ENCODE measurements at places on chromosomes 13 and 19.

DNA sequence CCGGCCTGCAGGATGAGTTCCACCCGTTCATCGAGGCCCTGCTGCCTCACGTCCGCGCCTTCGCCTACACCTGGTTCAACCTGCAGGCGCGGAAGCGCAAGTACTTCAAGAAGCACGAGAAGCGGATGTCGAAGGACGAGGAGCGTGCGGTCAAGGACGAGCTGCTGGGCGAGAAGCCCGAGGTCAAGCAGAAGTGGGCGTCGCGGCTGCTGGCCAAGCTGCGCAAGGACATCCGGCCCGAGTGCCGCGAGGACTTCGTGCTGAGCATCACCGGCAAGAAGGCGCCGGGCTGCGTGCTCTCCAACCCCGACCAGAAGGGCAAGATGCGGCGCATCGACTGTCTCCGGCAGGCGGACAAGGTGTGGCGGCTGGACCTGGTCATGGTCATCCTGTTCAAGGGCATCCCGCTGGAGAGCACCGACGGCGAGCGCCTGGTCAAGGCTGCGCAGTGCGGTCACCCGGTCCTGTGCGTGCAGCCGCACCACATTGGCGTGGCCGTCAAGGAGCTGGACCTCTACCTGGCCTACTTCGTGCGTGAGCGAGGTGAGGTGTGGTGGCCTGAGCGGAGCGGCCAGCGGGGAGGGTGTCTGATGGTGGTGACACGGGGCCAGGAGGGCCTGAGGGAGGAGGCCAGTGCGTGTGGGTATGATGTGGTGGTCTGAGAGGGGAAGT is 15.5 kb downstream of the NFIC start:
- DNase-seq = no peak

DNA sequence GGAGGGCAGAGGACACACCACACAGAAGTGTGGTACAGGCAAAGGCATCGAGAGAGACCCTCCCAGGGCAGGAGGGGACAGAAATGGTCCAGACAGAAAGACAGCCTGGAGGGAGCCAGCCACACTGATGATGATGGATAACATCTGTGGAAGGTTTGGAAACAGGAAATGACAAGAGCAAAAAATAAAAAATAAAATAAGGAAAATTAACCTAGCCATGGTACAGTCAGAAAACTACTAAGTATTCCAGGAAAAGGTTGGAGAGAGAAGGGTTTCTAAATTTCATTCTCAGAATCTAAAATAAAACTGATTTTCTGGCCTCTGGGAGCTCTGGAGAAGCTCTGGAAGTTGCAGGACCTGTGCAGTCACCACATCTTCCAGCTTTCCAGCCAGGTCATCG is 115.2 kb upstream of the VSTM2B start:
- DNase-seq = no peak

GRCh38 chr13:98877936-98878335 is 99.9 kb downstream of the DOCK9 start:
- no peak for DNase-seq

GRCh38 chr19:43704002-43704705 is 11.7 kb upstream of the IRGC start:
- DNase-seq = no peak

DNA sequence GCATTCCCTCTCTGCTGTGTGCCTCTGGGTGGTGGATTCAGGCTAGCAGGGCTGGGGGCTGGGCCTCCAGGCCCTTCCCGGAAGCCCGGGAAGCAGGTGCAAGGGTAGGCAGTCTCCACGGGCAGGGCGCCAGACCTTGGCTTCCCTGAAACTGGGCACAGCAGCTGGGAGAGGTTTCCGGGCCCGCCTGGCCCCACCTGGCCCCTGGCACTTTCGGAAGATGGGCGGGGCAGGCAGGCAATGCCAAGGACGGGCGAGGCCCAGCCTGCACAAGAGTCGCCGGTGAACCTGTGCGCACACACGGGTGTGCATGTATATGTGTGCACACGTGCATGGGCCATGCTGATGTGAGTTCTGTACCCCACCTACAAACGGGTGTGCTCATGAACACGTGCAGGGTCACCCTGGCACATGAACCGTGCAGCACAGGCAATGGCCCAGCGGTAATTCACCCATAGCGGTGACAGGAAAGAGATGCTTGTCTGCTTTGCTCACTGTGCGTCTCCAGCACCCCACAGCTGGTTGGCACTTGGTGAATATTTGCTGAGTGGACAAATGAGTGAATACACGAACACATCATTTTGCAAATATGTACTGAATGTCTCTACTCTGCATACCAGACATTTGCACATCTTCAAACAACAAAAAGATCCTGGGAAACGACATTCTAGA is 15.3 kb downstream of the GADD45B start:
- no peak for DNase-seq

DNA sequence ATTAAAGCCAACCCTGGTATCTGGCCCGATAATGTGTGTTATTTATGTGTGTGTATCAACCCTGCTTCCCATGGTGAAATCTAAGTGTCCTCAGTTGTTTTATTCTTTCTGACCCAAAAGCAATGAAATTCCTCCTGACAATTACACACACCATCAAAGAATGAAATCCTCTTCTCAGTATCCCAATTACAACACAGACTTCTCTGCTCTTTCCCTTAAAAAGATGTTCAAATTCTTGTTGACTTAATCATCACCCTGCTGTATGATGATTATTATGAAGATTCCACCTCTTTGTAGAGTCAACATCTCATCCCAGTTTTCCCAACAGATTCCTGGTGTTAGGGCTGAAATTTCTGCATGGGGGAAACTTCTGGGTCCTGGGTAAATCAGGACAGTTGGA is 8.9 kb upstream of the TRPC4 start:
- DNase-seq = no peak

- DNase-seq = no peak
Measured at GRCh38 chr13:100543872-100544602, 44.6 kb downstream of the GGACT start.

GRCh38 chr13:22428188-22428828 is 752.5 kb upstream of the SGCG start:
- DNase-seq = peak; percentile 52

GRCh38 chr19:39502640-39503417 is 4.1 kb downstream of the DLL3 start:
- DNase-seq = no peak

DNA sequence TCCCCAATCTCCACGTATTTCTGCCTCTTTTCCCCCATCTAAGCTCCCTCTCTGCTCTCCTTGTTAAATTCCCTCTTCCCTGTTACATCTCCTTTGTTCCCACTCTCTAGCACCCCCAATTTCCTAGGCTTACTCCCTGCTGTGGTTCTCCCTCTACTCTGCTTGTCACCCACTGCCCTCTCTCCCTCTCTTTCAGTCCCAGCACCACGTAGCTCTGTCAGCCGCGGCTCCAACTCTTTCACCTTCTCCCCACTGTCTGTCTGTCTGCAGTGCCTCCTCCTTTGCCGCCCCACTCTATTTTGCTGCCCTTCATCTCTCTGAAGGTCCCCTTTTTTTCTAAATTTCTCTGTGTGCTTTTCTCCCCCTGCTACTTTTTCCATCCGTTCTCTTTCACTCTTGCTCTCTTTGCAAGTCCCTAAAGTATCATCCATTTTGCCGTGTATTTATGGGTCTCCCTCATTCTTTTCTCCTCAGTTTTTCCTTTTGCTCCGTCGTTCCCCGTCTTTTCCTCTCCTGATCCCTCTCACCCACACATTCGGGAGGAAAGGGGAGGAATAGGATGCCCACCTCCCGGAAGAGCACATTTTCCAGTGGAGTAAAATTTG is 937 bp downstream of the ZNF841 start:
- no peak for DNase-seq

DNA sequence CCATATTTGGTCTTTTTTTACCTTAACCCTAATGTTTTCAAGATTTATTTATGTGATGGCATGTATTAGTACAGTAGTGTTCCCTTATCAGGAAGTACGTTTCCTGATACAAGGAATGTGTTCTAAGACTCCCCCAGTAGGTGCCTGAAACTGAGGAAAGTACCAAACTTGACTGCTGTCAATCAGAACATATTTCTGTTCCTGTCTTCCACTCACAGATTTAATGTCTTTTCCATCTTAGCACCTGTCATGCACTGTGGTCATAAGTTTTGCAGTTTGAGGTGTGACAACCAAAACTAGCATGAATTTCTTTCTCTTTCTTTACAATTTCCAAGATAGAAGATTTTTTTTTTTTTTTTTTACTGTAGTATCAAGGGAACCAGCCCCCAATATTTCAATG is 62.9 kb downstream of the LMO7 start:
- no peak for DNase-seq

DNA sequence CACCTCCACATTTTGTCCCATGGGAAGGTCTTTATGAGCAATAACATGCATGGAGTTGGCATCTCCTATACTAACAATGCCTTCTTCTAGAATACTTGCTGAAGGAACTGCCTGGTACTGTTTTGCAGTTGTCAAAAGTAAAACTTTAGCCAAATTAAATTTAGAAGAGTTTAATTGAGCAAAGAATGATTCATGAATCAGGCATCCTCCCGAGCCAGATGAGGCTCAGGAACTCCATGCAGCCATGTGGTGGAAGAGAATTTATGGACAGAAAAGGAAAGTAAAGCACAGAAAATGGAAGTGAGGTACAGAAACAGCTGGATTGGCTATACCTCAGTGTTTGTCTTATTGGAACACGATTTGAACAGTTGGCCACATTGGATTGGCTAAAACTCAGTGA is 1081.9 kb downstream of the SLITRK1 start:
- DNase-seq = peak; percentile 9

DNA sequence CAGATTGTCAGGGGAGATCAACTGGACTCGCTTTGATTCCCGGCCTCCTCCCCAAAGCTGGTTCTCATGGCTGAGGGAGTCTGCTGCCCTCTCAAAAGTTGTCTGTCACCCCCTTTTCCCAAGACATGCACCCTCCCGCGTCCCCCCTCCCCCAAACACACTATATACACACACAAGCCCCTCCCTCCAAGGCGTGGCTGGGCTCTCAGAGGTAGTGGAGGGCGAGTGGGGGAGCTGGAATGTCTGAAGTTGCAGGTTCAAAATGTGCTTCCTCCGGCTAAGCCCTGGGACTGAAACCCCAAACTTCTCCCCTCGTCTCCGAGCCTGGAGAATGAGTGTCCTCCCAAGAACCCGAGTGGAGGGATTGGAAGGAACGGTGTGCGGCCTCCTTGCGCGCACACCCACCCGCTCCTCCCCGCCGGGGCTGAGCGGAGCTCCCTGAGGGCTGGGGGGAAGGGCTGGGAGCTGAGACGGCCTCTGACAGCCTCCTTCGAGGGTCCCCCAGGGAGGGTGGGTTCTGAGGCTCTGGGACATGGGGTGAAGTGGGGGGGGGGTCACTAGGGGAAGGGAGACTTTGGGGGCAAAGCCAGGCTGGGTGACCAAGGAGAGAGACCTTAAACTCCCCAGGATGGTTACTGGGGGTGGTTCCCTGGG is 9.9 kb upstream of the MEIS3 start:
- DNase-seq = no peak
